ENCODE measurements at places on chromosomes 5 and 9.

- DNase-seq, result no peak
Observed at GRCh38 chr5:131747180-131748105, 49.4 kb downstream of the FNIP1 start.

GRCh38 chr5:65512170-65512937, 30.6 kb upstream of the ADAMTS6 start:
- DNase-seq, result no peak

DNA sequence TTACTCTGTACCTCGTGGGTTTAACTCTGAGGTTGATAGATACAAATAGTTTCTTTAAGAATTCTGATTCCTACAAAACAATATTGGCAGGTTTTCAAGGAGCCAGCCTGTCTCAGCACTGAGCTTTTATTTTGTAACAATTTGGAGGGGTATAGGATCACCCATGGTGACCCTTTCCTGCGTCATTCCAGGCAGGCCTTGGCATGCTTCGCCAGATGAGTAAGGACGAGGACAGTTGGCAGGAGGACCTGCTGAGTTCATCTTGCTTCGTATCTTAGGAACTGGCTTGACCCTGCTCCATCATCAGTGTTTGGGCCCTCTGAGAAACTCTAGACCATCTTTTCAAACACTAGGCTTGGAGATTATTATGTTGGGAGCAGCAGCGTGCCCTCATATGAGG, 17.9 kb downstream of the ZNF462 start:
- no peak for DNase-seq

DNA sequence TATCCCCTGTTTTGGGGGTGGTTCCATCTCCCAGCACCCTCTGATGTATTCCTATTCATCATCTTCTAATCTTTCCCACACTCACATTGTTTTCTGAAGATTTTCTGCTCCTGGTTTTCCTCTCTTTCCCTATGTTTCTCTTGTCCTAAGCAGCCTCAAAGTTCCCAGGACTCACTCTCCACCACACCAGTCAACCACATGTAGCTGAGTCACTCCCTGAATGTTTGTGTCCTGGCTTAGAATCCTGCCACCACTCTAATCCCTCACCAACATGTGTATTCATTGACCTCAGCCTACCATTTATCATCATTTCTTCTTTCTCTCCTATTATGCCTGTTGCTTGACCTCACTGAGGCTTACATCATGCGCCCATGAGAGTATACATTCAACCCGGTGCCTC, 282.4 kb upstream of the ADAMTS16 start:
- no peak for DNase-seq

DNA sequence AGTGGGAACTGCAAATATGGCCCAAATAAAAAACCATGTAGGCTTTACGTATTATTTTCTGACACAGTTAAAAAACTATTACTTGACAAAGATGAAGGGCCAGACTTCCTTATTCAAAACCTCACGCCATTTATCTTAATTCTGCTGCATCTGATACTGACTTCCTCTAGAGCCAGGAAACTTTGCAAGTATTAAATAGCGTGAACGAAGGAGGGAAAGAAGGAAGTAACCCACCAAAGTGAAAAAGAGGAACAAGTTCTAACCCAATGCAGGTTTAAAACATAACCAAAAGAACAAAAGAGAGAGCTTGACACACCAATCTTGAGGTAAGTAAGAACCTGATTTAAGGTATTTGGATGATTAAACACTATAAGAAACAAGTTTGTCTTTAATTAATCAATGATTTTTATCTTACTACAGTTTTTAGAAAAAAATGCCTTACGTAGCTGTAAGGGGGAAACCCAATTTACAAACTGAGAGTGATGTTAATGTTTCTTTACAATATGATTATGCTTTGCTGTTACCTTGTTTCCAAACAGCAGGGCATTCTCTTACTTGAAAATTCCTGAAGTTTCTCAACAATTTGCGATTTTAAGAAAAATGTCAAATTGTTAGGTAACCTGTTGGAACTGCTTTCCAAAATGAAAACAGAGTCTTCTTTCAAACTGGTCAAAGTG, at the start of gene GAPT:
TSS of gene GAPT (plus strand) at position 220 of the 677 bp plus-strand sequence. CDS start 3,102 bp downstream, outside the sequence.
- DNase-seq, result no peak

- no peak for DNase-seq
Observed at GRCh38 chr9:15374825-15375224, 47.9 kb upstream of the SNAPC3 start.

DNA sequence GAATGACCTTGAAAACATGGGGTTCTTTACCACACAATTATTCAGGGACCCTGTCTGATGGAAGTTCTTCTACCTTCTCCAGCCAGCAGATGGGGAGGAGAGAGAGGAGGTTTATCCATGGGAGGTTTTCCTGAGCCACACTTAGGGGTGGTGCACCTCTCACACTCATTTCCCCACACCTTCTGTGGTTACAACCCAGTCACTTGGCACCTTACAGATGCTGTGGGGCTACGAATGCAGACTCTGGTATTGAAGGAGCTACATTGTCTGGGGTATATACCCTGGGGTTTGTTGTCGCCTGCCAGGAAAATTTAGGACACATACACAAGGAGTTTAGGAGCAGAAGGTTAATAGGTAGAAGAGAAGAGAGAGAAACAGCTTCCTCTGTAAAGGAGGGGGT, 67.5 kb downstream of the F2RL2 start:
- DNase-seq, result no peak

DNA sequence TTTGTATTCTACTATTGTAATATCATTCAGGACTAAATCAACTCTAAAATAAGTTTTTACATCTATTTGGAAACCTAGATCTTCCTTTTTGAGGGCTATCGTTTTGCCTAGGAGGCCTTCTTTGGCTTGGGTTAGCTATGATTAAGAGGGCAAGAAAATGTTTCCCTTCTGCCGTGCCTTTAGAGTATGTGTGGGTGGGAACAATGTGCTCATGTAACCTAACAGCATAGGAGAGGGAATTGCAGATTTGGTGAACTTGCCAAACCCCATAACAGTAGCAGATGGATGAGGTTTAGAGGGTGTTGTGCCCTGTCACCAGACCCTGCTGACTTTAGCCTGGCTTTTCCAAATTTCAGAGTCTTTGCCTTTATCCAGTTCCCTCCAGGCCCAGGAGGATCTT, 339.0 kb downstream of the ADGRV1 start:
- DNase-seq, result no peak

DNA sequence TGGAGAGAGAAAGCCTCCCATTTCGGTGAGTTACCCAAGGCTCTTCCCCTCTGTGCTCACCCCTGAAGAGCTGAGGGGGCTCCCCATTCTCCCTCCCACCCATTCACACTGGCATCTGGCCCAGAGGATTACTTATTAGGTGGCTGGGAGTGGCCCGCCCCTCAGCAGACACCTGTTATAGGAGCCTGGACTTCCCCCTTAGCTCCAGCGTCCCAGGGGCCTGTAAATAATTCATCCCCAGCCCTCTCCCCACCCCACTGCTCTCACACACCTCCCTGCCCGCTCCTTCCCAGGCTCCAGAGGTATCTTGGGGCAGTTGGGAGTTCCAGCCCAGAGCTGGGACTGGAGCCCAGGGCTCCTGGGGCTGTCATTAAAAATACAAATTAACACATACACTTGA, 11.6 kb upstream of the SLC6A7 start:
- DNase-seq, result no peak
